GM23248 (cell line): ENCODE measurements at places on chromosomes 5 and 9. TPM values are rescaled to one million over a fixed set of nuclear protein-coding genes. Genes with fewer than 3 reads are reported as not detected.
A peak's percentile ranks its signal among the peaks of the same experiment; 100 is the strongest.

DNA sequence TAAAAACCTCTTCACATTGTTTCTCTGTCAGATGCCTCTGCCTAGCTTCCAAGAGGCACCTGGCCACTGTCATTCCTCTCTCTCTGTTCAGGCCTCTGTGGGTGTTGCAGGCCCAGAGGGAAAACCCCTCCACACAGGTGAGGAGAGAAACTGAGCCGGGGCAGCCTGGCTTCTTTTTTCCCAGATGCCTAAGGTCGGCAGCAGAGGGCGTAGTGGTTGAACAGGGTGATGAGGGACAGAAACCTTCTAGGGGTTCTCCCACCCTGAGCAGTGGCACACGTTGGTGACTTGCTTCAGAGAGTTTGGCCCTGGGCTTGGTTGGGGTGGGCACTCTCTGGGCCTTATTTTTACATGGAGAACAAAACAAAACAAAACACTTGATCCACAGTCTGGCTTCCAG, 12.2 kb downstream of the IL9 start:
- H3K36me3 ChIP-seq: no peaks in the 10 kb centered on the region
- no peaks in the 10 kb centered on the region; the same call in 1 of the 2 replicates for H3K27me3 ChIP-seq
- no peak overlapping the region for H3K4me3 ChIP-seq
- no peak for DNase-seq

DNA sequence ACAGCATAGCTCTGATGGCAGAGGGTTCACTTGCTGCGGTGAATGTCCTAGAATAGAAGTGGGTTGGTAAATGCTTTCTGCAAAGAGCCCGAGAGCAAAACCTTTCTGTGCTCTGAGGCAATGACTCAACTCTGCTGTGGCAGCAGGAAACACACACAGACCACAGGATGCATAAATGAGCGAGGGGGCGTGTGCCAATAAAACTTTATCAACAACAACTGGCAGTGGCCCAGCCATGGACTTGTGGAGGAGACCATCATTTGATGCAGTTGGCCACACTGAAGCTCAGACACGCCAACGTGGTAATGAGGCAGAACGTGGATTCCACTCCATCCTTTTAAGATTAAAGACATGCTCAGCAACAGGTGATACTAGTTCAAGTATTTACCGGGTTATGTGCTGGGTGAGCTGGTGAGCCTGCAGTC, 6.8 kb downstream of the MRPL36 start:
- peaks cover 52% of the 10 kb centered on the region for H3K4me1 ChIP-seq
- H3K4me3 ChIP-seq: no peak overlapping the region
- peaks cover under 1% of the 10 kb centered on the region; the same call in 1 of the 2 replicates for H3K36me3 ChIP-seq
- peak overlapping the region; percentile 67 for H3K27ac ChIP-seq
- H3K27me3 ChIP-seq: no peaks in the 10 kb centered on the region
- DNase-seq: peak; percentile 80

GRCh38 chr9:113993838-113994540, 84.1 kb downstream of the AMBP start:
- peak; percentile 84 for DNase-seq
- H3K27me3 ChIP-seq: no peaks in the 10 kb centered on the region
- peaks cover 9% of the 10 kb centered on the region; the same call in 1 of the 2 replicates for H3K4me1 ChIP-seq
- no peaks in the 10 kb centered on the region for H3K36me3 ChIP-seq
- no peak overlapping the region for H3K4me3 ChIP-seq
- no peak overlapping the region for H3K27ac ChIP-seq

GRCh38 chr9:114249424-114250234, 73.3 kb upstream of the ORM1 start:
- no peaks in the 10 kb centered on the region for H3K27me3 ChIP-seq
- H3K36me3 ChIP-seq: no peaks in the 10 kb centered on the region
- peak overlapping the region; percentile 33 for H3K27ac ChIP-seq
- H3K4me1 ChIP-seq: peaks cover 12% of the 10 kb centered on the region
- 0 out of 2 replicates have a peak overlapping the region, but pooled peaks have one; percentile 32 for H3K4me3 ChIP-seq

- H3K4me1 ChIP-seq: no peaks in the 10 kb centered on the region
- H3K4me3 ChIP-seq: no peak overlapping the region
- no peak for DNase-seq
- H3K36me3 ChIP-seq: no peaks in the 10 kb centered on the region
- H3K27me3 ChIP-seq: peaks cover 3% of the 10 kb centered on the region; the same call in 1 of the 2 replicates
These were observed 105.1 kb upstream of the SLC25A48 start for GRCh38 chr5:135729321-135729786.

EDIL3 gene
- polyA plus RNA-seq: 16.5 and 17.7 TPM in 2 replicates

GRCh38 chr5:172768098-172768572, 2.9 kb downstream of the DUSP1 start:
- peaks cover 20% of the 10 kb centered on the region for H3K4me1 ChIP-seq
- peaks cover 30% of the 10 kb centered on the region for H3K36me3 ChIP-seq
- no peaks in the 10 kb centered on the region for H3K27me3 ChIP-seq
- peak overlapping the region; percentile 85 for H3K4me3 ChIP-seq

DNA sequence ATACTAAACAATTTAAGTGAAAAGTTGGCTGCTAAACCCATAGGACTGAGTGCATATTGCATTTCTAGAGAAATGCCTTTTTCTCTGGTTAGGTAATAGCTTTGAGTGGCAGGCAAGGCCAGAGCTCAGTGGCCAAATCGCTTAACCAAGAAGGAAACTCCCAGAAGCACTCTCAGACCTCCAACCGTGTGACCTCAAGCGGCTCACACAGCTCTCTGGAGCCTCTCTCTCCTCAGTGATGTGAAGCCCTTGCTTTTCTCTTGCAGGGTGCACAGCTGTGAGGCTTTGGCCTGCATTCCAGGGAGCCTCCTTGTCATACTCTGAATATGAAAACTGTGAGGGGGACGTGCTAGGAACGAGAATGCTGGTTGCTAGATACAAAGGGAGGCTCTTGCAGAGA, 106.7 kb downstream of the INSYN2B start:
- H3K36me3 ChIP-seq: peaks cover 25% of the 10 kb centered on the region; the same call in 1 of the 2 replicates
- H3K4me1 ChIP-seq: peaks cover 30% of the 10 kb centered on the region
- no peak overlapping the region for H3K4me3 ChIP-seq
- no peak for DNase-seq
- H3K27ac ChIP-seq: no peak overlapping the region
- no peaks in the 10 kb centered on the region for H3K27me3 ChIP-seq
